Right ventricle myocardium superior (tissue), 1 donor: ENCODE measurements at places on chromosomes 5 and 9. TPM values are rescaled to one million over a fixed set of nuclear protein-coding genes. Genes with fewer than 3 reads are reported as not detected.

- DNase-seq = no peak
Measured at GRCh38 chr9:27183701-27184100, 74.7 kb downstream of the TEK start.

GRCh38 chr5:10652151-10652550, 88.3 kb downstream of the ANKRD33B start:
- DNase-seq = no peak

GRCh38 chr5:128537221-128537999, 635 bp downstream of the FBN2 start:
- peak; percentile 48 for DNase-seq

DNA sequence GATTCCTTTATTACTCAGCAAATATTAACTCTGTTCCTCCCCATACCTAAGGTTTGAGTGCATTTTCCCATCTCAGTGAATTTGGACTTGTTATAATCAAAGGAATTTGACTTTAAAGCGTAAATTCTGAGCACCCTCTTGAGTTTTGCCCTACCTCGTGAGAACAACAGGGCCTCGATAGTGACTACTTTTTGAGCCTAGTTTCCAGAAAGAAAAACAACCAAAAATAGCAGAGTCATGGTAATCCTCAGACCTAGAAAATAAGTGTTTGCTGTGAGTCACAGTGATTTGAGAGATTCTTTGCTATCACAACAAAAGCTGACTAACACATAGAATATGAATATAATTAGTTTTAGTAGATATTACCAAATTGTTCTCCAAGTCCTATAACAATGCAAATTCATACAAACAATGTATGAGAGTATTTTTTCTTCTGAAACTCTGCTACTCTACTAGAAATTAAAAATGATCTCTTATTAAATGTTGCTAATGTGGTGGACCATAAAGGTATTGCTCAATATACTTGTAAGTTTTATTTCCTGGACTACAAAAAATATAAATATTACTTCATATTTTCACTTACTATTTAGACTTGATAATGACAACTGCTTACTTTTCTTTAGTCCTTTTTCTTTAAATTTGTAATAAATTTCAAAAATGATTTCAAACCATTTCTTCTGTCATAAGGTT, 759.7 kb downstream of the BRINP1 start:
- DNase-seq = no peak

DNA sequence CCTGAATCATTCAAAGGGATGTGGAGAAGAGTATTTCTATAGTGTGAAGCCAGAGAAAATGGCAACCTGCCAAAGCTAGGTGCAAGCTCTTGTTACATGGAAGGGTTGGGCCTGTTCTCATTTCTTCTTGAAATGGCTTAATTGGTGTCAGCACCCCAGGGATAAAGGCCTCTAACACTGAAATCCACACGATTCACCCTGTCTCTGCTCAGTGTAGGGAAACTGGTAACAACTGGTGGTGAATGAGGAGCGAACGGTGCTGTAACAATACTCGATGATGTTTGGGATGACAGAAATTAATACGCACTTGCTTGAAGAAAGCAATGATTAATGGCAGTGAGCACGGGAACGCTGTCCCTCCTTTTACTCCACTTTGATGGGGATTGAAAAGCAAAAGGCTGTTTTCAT, 16.2 kb downstream of the PBX3 start:
- DNase-seq = no peak

DNA sequence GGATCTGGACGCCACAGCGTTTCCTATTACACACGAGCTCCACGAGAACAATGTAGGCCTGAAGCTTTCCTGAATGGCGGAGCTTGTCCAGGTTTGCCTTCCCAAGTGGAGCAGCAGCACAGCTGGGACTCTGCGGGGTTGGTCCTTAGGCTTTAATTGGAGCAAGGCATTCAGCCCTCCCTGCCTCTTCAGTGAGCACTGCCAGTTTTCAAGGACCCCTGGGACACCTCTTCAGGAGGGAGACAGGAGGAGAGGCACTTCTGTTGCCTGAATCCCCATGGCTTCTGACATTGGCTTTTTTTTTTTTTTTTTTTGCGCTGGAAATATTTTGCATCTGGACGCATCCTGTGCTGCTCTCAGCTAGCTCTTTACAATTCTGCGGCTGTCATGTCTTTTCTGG, 179.4 kb downstream of the SEMA6A start:
- no peak for DNase-seq

DNA sequence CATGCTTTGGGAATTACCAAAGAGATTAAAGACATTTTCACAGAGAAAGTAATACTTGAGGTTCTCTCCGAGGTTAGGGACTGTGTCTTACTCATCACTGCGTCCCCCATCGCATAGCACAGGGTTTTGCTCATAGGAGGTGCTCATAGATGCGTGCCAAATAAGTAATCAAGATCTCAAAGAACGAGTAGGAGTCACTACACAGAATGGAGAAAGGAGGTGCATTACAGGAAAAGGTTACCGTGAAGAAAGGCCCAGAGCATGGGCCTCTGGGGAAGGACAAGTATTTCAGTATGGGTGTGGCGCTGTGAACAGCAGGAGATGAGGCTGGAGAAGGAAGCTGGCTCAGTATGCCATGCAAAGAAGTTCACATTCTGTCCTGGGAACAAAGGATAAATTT, 182.4 kb downstream of the ACTL7B start:
- DNase-seq = no peak

- no peak for DNase-seq
Measured at GRCh38 chr5:118392491-118392890, 595.9 kb downstream of the DTWD2 start.

DNA sequence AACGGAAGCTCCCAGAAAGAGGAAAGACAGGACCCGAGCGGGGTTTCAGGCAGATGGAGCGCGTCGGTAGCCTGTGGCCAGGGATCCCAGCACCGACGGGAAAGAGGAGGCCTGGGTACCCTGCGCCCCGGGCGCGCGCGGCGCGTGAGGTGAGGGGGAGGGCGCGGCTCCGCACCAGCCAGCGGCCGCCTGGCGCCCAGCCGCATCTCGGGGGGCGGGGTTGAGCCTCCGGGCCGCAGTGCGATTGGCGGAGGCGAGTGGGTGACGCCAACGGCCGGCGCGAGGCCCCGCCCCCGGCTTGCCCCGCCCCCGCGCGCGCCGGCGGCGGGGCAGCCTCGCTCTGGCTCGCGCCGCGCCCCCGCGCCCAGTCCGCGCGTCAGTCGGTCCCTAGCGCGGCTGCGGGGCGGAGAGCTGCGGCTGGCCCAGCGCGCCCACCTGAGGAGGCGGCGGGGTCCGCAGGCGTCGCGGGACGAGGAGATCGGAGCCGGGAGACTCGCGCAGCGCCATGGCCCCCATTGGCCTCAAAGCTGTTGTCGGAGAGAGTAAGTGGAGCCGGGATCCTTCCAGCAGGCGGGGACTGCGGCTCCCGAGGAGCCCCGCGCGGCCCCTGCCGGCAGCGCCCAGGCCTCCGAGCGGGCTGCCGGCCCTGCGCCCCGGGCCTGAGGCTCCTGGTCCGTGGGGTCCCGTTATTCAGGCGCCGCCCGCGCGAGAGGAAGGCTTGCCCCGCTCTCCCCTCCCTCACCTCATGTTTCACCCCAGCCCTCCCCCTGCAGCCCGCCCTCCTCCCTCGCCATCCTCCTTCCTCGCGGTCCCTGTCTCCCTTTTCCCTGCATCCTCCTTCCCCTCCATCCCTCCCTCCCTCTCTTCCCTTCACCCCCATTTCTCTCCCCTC, at the start of gene STXBP1:
Gene STXBP1 (plus strand): TSS at position 379 of the 892 bp plus-strand sequence. CDS start 127 bp downstream, at position 506.
- DNase-seq = peak; percentile 93

GRCh38 chr9:86413971-86414880, 60.0 kb upstream of the TUT7 start:
- no peak for DNase-seq

GRAMD2B gene
- 25.4 TPM for total RNA-seq

TRIM41 gene
- 20.7 TPM for total RNA-seq
